ENCODE measurements at places on chromosomes 6 and 20. TPM values are rescaled to one million over a fixed set of nuclear protein-coding genes. Genes with fewer than 3 reads are reported as not detected.

DNA sequence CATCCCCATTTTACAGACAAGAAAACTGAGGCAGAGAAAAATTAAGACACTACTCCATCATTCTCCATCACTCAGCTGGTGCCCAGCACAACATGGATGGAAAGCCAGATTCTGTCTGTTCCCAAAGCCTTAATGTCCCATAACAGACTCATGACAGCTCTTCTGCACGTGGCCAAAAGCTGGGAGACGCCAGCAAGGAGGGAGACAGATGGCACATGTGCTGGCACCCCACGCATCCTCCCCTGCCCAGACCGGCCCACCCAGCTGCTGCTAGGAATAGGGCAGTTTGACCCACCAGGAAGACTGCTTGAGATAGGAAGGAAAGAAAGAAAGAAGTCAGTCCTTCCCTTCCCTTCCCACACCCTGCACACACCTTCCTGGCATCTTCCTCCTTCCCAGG lies 96.3 kb downstream of the PREX1 start:
- no peaks in the 10 kb centered on the region for H3K4me1 ChIP-seq
- no peak overlapping the region for H3K4me3 ChIP-seq
- peaks cover 2% of the 10 kb centered on the region for H3K27me3 ChIP-seq
- no peaks in the 10 kb centered on the region for H3K36me3 ChIP-seq

ADGRF5 gene
- polyA plus RNA-seq: 15.0 TPM

DNA sequence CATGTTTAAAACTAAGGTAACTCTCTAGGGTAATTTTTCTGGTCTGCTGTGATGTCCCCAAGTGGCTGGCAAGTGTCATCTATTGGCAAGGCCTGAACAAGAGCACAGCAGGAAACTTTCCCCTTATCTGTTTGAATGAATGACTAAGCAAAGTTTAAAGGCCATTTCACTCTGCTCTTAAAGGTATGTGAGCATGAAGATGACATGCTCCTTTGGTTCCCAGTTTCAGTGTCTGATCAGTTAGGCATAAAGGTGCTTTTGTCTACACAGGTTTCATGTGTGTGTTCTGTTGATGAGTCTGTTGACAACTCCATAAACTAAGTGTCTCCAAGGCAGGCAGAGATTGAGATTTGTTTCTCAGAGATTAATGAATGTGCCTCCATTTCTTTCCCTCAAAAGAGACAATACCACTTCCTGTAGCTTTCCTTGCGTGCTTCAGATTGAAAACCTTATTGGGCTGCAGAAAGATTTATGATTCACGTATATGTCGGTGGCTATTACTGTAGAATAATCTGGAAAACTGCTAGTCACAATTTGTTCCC lies 83.9 kb downstream of the MAP3K7 start:
- no peak overlapping the region for H3K27ac ChIP-seq
- DNase-seq: no peak
- H3K4me1 ChIP-seq: no peaks in the 10 kb centered on the region
- H3K4me3 ChIP-seq: no peak overlapping the region
- no peaks in the 10 kb centered on the region for H3K36me3 ChIP-seq

GRCh38 chr6:158285656-158286021 lies 26.6 kb upstream of the TULP4 start:
- no peak overlapping the region for H3K27ac ChIP-seq
- peaks cover 29% of the 10 kb centered on the region for H3K4me1 ChIP-seq
- no peaks in the 10 kb centered on the region for H3K27me3 ChIP-seq
- no peak for DNase-seq
- H3K4me3 ChIP-seq: no peak overlapping the region
- no peaks in the 10 kb centered on the region for H3K36me3 ChIP-seq

- peak overlapping the region; percentile 93 for H3K4me3 ChIP-seq
- H3K36me3 ChIP-seq: no peaks in the 10 kb centered on the region
- peak; percentile 52 for DNase-seq
These were observed 1.4 kb downstream of the QKI start for GRCh38 chr6:163415620-163416556.

GRCh38 chr20:60255866-60256265 lies 297.6 kb downstream of the CDH26 start:
- no peaks in the 10 kb centered on the region for H3K27me3 ChIP-seq
- no peak overlapping the region for H3K27ac ChIP-seq
- no peak overlapping the region for H3K4me3 ChIP-seq
- no peak for DNase-seq

CPXM1 gene
- polyA plus RNA-seq: 0.30 TPM

DNA sequence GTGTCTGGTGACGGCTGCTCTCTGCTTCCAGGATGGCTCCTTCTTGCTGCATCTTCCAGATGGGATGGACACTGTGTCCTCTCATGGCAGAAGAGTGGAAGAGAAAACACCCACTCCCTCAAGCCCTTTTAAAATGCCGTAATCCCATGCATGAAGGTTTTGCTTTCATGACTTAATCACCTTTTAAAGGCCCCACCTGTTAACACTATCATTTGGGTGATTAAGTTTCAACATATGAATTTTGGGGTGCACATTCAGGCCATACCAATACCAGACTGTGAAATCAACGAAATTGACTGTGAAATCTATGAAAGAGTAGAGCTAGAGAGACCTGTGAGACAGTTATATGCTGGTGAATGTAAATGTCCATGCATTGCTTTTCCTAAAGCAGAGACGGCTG lies 374.3 kb upstream of the CHD6 start:
- H3K27ac ChIP-seq: no peak overlapping the region
- H3K4me3 ChIP-seq: no peak overlapping the region
- no peaks in the 10 kb centered on the region for H3K4me1 ChIP-seq
- H3K36me3 ChIP-seq: no peaks in the 10 kb centered on the region

ZNF311 gene
- 0.09 TPM for polyA plus RNA-seq

DNA sequence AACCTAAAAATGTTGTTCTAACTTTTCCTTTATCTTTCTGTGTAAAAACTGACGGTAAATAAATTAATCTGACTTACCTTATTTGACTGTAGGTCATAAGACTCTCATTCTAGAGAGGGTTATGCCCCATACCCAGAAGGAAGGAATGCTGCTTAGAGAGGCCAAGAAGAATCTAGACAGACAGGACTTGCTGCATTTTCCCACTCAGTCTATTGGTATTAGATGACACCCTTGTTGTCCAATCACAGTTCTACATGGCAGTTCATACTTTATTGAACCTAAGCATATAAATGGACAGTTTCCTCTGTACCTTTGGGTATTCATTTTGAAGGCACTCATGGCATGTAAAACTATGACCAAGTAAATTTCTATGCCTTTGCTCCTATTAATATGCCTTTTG lies 359.6 kb upstream of the ID4 start:
- no peak for DNase-seq
- H3K4me1 ChIP-seq: no peaks in the 10 kb centered on the region
- no peaks in the 10 kb centered on the region for H3K27me3 ChIP-seq
- H3K27ac ChIP-seq: no peak overlapping the region
